Activated CD4-positive, alpha-beta T cell treated with anti-CD3 and anti-CD28 coated beads, Interleukin-2, amount 50 U/mL, for 16 hours (primary cell): ENCODE measurements at places on chromosomes 7 and 10.

DNA sequence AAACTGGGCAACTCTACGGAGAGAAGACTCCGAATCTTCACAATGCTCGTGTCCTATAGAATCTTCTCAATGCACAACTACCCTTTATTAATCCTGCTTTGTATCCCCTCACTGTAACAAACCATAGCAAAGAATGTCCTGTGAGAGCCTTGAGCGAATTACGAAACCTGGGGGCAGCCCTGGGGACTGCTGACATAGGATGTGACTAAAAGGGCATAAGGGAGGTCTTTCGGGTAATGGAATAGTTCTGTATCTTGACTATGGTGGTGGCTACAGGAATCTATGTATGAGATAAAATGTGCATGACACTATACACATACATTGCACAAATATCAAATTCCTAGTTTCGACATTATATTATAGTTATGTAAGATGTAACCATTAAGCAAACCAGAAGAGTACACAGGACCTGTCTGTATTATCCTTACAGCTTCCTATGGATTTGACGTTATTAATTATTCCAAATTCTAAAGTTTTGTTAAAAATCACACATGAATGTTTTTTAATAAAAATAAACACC lies 162.5 kb upstream of the KCTD7 start:
- DNase-seq: no peak

- no peak for DNase-seq
These were observed 84.3 kb upstream of the INSIG1 start for GRCh38 chr7:155213385-155213784.

DNA sequence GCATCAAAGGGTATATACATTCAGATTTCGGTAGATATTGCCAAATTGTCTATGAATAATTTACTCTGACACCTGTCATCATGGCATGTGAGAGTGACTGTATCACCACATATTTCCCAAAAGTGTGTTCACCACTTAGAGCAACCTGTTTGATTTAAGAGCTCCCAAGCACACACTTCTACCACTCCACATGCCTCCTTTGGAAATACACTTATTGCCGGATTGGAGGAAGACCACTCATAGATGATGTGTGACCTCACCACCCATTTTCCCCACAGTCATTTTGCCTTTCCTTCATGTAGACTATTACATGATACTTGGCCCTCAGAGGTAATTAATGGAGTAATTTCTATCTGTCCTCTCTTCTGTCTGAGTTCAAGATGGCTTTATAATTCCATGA lies 75.5 kb downstream of the SLC16A9 start:
- DNase-seq: no peak

DNA sequence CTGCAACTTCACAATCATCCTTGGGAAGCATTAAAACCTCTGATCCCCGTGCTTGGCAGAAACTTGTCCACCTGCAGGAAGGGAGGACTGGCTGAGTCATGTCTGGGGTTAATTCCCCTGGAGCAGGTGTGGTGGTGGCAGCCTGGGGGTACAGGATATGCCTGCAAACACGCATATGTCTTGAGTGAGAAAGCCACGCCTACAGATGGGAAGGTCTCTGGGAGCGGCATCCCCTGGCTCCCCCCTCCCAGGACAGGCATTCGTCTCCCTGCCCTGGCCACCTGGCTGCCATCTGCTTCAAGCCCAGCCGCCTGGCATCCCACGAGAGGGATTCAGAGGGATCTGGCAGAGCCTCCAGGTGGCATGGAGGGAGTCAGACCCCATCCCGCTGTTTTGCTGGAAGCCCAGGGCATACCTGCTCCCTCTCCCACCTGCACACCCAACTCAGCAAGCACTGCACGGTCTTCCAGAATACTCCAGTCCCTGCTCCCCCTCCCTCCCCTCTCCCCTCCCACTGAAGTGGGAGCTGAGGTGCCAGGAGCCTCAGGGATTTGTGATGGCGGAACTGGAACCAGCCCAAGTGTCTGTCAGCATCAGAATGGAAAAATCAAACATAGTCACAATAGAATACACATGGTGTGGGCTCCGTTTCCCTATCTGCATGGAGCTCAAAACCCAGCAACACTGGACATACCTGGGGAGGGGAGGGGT lies 61.0 kb downstream of the CAMK2B start:
- no peak for DNase-seq

- DNase-seq: no peak
These were observed 446.0 kb upstream of the PODXL start for GRCh38 chr7:132002343-132002968.

DNA sequence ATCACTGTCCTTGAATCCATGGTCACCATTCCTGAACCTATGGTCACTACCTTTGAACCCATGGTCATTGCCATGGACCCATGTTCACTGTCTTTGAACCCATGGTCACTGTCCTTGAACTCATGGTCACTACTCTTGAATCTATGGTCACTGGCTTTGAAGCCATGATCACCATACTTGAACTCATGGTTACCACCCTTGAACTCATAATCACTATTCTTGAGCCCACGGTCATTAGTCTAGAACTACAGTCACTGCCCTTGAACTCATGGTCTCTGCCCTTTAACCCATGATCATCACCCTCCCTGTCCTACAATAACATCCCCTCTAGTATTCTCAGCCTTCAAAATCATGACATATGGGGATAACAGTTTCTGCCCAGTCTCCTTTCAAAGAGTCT lies 270.5 kb downstream of the CXCL12 start:
- DNase-seq: no peak

- DNase-seq: no peak
These were observed 41.5 kb downstream of the PYROXD2 start for GRCh38 chr10:98373260-98374040.

DNA sequence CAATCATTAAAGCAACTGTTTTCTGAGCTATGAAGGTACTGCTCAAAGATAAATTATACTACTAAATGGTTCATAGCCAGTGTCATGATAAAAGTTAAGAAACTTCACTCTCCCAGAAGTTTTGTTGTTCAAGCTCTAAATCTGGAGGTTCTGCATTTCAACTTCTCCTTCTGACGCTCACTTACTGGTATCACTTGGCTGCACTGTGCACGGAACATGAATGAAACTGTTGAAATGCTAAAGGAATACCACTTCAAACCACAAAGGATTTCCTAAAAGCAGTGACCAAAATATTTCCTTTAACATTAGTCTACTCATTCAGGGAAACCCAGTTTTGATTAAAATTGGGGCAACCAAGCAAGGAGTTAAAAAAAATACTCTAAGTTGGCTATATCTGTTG lies 93.6 kb downstream of the UBE2H start:
- DNase-seq: no peak

DNA sequence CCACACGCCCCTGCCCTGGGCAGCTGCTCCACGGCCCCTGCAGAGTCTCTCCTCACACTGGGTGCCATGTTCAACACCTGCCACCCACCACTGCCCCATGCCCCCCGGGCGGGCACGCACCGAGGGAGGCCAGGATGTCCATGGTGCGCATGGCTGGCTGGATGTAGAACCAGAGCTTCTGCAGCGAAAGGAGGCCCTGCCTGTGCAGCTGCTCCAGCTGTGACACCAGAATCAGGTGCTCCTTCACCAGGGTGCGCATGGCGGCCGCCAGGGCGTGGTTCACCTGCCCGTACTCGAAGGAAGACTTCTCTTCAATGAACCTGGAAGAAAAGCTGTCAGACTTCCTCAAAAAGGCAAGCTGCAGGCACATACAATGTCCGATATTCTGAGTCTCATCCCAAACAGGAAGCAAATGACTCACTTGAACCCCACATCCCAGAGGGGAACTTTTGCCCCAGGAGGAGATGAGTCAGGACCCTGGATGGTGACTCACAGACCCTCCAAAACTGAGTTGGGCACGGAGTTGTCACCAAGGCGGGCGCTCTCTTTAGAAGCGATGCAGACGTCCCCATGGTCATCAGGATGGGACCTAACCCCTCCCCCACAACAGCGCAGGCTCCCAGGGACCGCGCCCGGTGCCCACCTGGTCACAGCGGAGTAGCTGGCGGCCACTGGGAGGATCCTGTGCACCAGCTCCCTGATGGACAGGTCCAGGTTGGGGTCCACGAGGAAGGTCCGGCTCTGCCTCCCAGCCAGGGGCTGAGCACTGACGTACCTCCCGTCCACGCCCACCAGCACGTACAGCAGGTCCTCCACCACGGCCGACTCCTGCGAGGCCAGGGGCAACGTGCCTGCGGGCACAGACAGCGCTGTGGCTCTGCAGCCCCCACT lies 15.5 kb downstream of the TUBGCP2 start:
- DNase-seq: peak; percentile 16
